ENCODE measurements at places on chromosomes 11 and 22.

DNA sequence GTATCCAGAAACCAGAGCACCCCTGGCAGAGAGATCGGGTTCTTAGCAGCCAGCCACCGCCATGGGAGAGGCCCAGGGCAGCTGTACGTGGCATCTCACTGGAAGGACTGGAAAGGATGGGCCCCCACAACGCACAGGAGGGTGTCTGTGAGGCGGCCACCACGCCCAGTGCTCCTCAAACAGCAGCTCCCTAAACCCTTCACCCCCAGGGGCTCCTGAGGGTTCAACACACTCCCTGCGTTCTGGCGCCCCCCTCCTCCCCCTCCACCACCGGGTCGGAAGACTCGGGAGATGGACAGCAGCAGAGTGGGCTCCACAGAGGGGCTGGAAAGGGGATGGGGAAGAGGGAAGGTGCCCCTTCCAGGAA lies 1.1 kb downstream of the MAPK12 start:
- DNase-seq, result no peak

GRCh38 chr11:41836431-41836830 lies 377.0 kb upstream of the LRRC4C start:
- no peak for DNase-seq

- no peak for DNase-seq
These were observed 82.9 kb downstream of the EXT2 start for GRCh38 chr11:44178381-44178780.

- DNase-seq, result no peak
These were observed 20.3 kb upstream of the MALAT1 start for GRCh38 chr11:65478388-65479183.

DNA sequence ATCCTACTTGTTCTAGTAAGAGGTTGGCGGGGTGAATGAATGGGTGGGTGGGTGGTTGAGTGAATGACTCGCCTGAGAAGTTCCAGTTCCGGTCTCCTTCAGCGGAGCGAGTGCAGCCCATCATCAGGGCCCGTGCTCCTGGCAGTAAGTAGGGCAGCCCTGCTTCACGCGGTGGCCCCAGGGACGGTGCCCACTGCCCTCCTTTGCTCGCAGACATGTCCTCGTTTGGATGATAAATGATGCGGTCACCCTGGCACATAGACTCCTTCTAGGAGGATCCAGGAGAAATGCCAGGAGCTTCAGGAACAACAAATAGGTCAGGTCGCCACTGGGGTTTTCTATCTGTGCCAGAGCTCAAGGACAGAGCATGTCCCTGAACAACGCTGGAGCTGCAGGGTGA lies 370.8 kb downstream of the CTTN start:
- DNase-seq, result no peak

DNA sequence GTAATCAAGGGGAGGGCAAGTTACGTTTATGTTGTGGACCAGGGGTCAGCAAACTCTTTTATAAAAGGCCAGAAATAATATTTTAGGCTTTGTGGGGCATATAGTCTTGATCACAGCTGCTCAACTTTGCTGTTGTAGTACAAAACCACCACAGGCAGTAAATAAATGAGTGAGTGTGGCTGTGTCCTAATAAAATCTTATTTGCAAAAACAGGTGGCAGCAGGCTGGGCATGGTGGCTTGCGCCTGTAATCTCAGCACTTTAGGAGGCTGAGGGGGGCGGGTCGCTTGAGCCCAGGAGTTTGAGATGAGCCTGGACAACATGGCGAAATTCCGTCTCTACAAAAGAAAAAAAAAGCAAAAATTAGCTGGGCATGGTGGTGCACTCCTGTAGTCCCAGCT lies 57.9 kb upstream of the NUP160 start:
- DNase-seq, result no peak

DNA sequence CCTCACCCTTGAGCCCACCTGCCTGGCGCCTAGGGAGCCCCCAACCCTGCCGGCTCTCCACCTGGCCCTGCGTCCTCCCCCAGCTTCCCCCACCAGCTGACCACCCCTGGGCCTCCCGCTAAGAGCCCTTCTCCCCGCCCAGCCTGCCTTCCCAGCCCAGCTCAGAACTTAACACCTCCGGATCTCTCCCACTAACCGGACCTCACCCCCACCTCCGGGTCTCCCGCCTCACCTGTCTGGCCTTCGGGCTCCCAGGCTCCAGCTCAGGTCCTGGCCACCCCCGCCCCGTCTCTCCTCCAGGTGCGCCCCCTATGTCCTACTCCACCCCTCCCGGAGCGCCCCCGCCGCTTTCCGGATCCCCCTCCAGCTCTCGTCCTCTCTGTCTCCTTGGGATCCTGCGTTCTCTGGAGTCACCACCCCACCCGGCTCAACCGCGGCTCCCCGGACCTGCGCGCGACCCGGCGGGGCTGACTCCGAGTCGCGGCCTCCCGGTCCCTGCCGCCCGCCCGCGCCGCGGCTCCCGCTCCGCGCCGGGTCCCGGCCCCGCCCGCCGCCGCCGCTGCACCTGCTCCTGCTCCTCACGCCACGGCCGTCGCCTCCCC lies at the start of gene KCNJ11:
Gene KCNJ11, minus strand, starts transcription at position 51 of the 602 bp plus-strand sequence. CDS start 568 bp downstream, outside the sequence.
- no peak for DNase-seq

DNA sequence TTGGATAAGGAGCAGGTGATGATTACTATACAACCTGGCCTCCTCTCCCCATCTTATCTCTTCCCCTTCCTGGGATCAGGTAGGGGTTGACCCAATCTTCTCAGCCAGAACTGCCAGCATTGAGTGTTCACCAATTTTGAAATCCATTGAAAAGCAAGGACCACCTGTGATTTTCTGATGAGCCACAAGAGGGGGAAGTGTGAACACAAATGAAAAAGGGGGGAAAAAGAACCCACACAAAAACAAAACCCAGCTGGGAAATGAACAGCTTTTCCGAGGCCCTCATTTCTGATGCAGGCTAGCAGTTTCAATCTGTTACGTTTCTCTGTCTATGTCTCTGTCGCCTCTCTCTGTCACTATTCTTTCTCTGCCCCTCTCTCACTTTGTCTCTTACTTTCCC lies 161.9 kb downstream of the INSC start:
- DNase-seq, result no peak

GRCh38 chr11:34594603-34595002 lies 26.3 kb upstream of the EHF start:
- DNase-seq, result no peak

- DNase-seq, result no peak
These were observed 51.5 kb upstream of the GAL start for GRCh38 chr11:68632802-68633201.

- no peak for DNase-seq
These were observed 5.5 kb upstream of the P2RY6 start for GRCh38 chr11:73266646-73267020.

GRCh38 chr22:18110194-18110953 lies at the start of gene TUBA8:
Gene TUBA8 (plus strand): TSS chr22:18110809. CDS start chr22:18110866, 57 bp downstream.
- no peak for DNase-seq

GRCh38 chr11:57312511-57313021 lies 12.2 kb downstream of the TNKS1BP1 start:
- DNase-seq, result no peak

DNA sequence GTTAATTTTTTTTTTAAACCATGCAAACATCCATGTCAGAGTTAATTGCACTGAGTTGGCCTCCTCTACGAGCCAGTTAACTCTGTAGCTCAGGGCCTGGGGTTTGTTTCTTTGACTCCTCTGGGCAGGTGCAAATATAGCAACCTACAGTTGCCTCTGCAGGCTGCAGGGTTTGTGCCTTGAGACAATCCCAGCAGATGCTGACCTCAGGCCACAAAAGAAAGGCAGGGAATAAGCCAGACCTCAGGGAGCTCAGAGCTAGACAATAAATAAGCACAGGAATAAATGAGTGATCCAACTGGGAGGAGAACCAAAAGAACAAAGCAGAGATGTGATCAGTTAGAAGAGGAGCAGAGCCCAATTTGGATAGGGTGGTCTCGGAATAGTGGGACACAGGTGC lies 390.8 kb downstream of the SHANK2 start:
- no peak for DNase-seq

DNA sequence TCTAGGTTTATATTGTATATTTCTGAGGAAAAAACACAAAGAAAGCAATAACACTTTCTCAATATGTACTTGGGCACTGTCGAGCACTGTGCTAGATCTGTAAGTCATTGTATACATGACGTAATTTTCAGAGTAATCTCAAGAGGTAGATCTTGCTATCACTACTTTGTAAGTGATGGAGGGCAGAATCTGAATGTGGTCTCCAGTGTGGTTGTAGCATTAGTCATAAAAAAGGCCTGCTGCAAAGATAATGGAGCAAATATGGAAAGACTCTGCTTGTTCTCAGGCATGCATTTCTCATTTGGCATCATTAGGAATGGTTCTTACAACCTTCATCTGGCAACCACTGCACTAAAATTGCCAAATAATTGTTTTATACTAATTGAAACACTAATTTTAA lies 419.8 kb upstream of the CCDC179 start:
- no peak for DNase-seq

- DNase-seq, result peak; percentile 21
These were observed 25.8 kb downstream of the KCNC1 start for GRCh38 chr11:17760102-17761029.

- no peak for DNase-seq
These were observed 117.5 kb downstream of the PKNOX2 start for GRCh38 chr11:125281831-125282595.

DNA sequence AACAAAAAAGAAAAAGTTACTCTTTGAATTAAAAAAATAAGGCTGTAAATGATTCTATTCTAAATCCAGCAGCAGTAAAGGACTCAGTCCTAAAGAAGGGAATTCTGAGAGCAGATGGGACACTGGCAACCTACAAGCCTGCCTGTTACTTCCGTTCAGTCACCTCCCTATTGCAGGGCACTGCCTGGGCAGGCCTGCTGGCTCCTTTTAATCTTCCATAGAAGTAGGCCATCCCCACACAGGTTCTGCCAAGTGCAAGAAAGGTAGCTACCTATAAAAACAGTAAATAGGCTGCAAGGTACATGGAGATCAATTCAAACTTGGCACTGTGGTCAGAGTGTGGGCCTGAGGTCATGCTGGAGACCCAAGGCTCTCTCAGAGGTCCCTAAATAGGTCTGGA lies 136.4 kb downstream of the TRIM44 start:
- DNase-seq, result no peak

DNA sequence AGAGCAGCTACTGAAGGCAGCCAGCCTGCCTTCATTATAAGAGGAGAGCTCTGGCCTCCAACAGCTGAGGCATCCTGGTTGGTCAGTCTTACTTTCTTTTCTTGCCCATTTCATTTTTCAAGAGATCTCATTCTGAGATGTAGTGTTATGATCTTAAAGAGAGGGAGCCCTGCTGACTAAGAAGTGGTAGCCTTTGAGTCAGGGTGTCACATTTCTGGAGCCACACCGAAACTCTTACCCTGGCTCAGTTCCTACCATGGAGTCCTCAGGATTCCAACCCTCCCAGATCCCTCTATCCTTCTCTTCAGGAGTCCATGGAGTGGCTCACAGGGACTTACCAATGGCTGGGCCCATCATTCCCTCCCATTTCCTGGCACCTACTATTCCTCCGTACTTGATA lies 386.1 kb upstream of the LARGE1 start:
- DNase-seq, result no peak

DNA sequence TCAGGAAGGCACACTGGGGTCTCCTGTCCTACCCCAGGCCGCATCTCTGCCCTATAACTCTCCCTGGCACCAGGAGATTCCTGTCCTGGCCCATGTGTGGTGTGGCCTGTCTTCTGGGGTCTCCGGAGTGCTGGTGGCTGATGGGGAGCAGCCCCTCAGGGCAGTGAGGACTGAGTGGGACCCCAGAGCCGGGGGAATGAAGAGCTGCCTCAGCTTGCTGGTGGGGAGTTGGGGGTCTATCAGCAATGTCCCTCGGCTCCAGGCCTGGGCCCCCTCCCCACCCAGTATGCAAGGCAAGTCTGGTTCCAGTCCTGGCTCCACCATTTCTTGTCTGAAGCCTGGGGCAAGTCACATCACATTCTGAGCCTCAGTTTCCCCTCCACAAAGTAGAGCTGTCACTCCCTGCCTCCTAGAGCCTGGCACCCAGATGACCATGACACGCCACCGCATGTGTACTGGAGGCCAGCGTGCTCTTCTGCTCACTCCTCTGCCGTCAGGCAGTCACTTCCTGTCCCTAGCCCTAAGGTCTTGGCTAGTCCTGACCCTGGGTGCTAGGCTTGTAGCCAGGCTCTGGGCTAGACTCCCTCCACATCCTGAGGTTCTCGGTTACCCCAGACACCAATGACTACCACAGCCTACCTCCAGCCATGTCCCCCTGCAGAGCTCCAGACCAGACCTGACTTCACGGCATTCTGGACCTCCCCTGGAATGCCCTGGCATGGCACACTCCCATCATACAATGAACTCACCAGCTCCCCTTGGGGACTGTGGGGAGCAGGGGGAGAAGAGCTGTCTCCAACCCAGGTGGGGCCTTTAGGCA lies 12.8 kb downstream of the ARAP1 start:
- no peak for DNase-seq

- DNase-seq, result no peak
These were observed 31.0 kb upstream of the FCHSD2 start for GRCh38 chr11:73172992-73173656.

GRCh38 chr22:28521451-28521850 lies 158.2 kb downstream of the TTC28 start:
- no peak for DNase-seq

Data from substantia nigra (tissue), 51 donors.